Testis (tissue), 5 donors: ENCODE measurements at places on chromosomes 5 and 9.

DNA sequence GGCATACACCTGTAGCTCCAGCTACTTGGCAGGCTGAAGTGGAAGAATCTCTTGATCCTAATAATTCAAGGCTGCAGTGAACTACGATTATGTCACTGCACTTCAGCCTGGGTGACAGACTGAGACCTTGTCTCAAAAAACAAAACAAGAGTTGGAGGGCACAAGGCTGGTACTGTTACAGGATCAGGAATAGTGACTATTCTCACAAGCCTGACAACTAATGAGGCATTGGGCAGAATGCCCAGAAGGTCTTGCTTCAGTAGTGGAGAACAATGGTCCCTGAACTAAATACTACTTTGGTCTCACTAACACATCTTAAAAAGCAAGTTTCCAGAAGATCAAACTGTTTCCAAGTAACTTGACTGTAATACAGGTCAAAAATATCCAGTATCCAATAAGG, 182.9 kb upstream of the RFX3 start:
- peak; percentile 16 for DNase-seq

GRCh38 chr9:124218987-124219461, 38.7 kb upstream of the NEK6 start:
- no peak for DNase-seq

- no peak for DNase-seq
Observed at GRCh38 chr5:108146222-108146621, 235.7 kb downstream of the FBXL17 start.

- no peak for DNase-seq
Observed at GRCh38 chr5:107873877-107874276, 203.1 kb upstream of the EFNA5 start.

DNA sequence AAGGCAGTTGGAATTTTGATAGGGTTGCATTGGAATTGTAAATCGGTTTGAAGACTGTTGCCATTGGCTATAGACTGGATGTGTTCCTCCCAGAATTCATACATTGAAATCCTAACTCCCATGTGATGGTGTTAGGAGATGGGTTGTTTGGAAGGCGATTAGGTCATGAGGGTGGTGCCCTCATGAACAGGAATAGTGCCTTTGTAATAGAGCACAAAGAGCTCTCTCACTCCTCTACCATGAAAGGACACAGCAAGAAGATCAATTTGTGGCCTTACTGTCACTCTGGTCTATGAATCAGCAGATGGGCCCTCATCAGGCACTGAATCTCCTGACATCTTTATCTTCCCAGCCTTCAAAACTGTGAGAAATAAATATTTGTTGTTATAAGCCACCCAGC, 133.2 kb downstream of the PARP8 start:
- DNase-seq: no peak

DNA sequence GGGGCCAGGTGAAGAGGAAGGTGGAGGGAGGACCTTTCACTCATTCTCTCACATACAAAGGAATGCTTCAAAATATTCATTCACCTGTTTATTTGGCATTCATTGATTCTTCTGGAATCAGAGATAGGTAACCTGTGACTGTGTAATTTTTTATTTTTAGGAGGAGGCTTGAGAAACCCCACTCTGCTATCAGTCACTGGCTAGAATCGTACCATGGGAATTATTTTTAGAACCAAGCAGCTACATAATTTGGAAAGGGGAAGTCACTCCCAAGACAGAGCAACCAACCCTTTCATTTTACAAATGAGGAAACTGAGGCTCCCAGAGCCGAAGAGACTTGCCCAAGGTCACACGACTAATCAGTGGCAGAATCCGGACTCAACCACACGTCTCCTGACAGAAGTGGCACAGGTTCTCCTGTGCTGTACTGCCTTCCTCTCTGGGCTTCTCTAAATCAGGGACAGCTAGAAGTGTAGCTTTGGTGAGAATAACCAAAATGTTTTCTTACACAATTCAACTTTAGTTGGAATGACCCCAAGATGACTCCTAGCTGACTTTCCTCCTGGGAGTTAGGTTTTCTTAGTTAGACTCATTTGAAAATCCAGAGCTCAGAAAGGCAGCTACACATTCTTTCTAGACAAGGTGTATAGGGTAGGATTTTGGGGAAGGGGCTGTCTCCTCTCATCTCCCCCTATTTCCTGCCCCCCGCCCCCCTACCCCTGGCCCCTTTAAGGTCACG, 264.3 kb upstream of the PANK3 start:
- DNase-seq: no peak

DNA sequence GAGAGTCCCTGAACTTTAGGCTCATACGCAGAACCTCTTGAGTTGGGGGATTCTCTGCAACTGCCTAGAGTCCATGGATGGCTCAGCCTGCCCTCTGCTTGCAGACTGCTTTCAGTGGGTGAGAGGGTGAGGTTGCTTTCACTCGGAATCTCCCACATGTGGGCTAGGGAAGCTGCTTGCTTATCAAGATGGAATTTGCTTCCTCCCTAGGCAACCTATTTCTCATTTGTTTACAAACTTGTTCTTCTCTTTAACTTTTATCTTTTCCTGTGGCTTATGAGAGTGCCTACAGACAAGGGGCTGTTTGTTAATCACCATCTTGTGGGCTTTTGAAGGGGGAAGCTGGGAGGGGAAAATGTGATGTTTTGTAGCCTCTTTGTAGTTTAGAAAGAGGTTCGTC, 10.0 kb downstream of the TLE4 start:
- DNase-seq: peak; percentile 42

- DNase-seq: no peak
Observed at GRCh38 chr5:109476292-109476691, 66.5 kb upstream of the PJA2 start.

- no peak for DNase-seq
Observed at GRCh38 chr5:172597755-172598155, 43.3 kb upstream of the NEURL1B start.
